Cerebellum (tissue), 4 donors: ENCODE measurements at places on chromosomes 12 and 14.

DNA sequence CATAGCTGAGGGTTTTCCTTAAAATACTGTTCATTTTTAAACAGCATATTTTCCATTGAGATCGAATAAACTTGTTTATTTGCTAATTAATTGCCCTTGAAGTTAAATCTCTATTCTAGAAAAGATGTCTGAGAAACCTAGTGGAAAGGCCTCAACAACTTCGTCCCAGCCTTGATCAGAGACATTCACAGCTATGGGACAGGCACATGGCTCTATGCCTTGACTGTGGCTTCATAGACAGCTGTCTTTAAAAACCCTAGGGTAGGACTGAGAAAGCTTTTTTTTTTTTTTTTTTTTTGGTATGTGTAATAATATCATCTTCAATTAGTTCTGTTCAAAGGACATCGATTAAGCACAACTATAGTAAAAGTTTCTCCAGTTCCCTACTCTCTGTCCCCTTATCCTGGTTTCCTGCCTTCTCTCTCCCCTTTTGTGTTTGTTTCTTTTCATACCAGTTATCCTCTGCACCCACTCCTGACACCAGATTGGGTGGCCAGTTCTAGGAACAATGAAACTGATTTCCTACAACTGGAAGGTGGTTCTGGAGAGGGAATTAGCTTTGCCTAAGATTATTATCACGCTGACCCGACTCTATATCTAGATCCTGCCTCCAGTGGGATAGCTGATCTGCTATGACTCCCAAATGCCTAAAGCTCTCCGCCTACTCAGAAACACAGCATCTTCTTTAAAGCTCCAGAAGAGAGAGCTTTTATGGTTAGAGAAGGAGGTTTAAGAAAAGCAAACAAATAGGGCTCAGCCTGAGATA is 20.3 kb downstream of the SOCS2 start:
- DNase-seq, result no peak

GRCh38 chr12:31899109-31899508 is 60.1 kb upstream of the RESF1 start:
- DNase-seq, result no peak

- no peak for DNase-seq
These were observed 12.3 kb upstream of the KRT74 start for GRCh38 chr12:52585946-52586345.

- DNase-seq, result no peak
These were observed 18.0 kb upstream of the CRACR2A start for GRCh38 chr12:3770891-3771290.

- no peak for DNase-seq
These were observed 29.0 kb downstream of the MAGOHB start for GRCh38 chr12:10584415-10584814.

- DNase-seq, result no peak
These were observed 7.3 kb upstream of the RIC8B start for GRCh38 chr12:106767206-106767605.

- no peak for DNase-seq
These were observed 81.5 kb downstream of the AEBP2 start for GRCh38 chr12:19520646-19521415.

- DNase-seq, result no peak
These were observed 585.4 kb downstream of the SNAPC1 start for GRCh38 chr14:62347562-62348011.

GRCh38 chr14:101808894-101809670 is 47.6 kb downstream of the PPP2R5C start:
- DNase-seq, result no peak

DNA sequence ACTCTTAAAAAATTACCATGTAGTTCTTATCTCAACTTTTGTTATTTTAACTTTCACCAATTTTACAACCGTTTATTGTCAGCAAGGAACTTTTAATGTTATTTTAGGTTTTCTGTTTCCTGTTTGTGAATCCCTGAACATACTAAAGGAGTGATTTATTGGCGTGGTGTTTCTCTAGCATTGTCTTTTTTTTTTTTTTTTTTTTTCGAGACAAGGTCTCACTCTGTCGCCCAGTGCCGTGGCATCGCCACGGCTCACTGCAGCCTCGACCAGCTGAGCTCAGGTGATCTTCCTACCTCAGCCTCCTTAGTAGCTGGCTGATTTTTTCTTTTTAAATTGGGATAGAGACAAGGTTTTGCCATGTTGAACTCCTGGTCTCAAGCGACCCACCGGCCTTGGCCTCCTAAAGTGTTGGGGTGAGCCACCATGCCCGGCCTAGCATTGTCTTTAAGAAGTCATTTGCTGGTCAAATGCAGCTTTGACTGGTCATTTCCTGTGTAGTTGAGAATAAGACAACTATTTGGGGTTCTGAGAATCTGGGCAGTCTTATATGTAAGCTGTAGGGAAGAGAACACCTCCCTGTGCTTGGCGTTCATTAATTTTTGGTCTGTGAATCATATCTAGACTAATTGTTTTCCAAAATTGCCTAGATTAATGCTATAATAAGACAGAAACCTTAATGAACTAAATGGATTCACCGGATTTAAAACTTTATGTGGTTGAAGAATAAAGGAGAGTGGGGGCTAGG is 2.1 kb downstream of the WASHC4 start:
- no peak for DNase-seq
